Stimulated activated naive B cell treated with anti-CD40 and anti-IgM and Interleukin-4, amounts not matched to agents 10 μg/mL and 1 μg/mL and 100 μg/mL, for 72 hours (primary cell): ENCODE measurements at places on chromosomes 12 and 14.

DNA sequence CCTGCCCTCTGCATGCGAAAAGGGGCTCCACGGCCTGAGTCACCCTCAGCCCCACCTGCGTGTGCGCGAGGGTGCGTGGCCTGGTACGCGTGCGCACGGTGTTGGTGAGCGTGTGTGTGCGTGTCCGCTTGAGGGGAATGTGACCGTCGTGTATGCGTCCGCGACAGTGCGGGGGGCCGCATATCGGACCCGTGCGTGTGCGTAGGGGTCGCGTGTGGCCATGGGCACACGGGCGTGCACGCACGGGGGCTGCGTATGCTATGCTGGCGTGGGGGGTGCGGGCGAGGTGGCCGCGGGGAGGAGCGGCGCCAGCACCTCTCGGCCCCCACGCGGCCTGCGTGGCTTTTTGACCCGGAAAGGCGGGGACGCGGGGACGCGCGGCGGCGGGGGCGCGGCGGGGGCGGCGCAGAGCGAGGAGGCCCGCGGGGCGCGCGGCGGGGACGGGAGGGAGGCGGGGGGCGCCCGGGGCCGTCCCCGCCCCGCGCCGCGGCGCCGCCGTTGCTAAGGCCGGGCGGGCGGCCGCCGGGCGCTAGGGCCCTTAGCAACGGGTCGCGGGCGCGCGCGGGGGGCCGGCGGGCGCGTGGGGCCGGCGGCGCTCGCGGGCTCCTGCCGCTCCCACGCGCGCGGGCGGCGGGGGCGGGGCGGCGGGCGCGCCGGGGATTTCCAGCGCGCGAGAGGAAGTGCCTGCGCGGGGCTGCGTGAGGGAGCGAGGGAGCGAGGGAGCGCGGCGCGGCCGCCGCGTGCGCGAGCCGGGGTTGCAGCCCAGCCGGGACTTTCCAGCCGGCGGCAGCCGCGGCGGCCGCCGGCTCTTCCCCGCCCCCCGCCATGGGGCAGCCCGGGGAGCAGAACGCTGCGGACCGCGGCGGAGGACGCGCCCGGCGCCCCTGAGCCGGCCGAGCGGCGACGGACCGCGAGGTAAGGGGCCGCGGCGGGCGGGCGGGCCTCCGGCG is at the start of gene TRAF3:
TRAF3 (plus strand) TSS at position 689 of the 950 bp plus-strand sequence. CDS start 92,753 bp downstream, outside the sequence.
- peak; percentile 79 for DNase-seq

DNA sequence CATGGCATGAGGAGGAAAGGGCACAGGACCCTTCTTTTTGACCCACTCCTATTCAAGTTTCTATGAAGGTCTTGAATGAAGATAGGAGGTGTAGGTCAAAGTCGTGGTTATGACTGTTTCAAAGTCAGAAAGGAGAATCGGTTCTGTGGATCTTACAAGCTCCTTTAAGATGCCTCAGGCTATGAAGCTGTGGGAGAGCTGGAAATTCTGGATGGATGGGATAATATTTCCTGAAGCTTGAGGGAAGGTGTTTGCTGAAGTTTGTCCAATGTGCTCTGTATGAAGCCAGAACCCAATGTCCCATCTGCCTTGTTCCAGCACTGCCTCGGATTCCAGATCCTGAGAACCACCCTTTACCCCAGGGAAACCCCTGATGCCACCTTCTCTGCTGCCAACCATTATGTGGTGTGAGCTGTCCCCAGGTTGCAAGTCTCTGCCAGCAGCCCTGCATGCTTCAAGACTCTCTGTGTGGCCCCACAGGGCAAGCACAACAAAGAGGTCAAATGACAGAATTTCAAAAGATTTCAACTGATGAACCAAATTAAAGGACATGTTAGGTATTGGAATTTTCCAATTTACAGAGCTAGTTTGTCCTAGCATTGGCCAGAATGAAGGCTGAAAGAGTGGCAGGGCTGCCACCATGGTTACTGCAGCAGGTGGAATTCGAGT is 472.0 kb downstream of the RGS6 start:
- DNase-seq: no peak

GRCh38 chr14:104187121-104187889 is 48.9 kb downstream of the KIF26A start:
- DNase-seq: no peak

- DNase-seq: no peak
Observed at GRCh38 chr12:32870716-32871115, 25.9 kb downstream of the PKP2 start.

GRCh38 chr12:131370321-131370720 is 340.6 kb upstream of the SFSWAP start:
- DNase-seq: no peak

- no peak for DNase-seq
Observed at GRCh38 chr12:125053821-125054220, 11.4 kb upstream of the AACS start.

- no peak for DNase-seq
Observed at GRCh38 chr14:74910556-74910955, 12.5 kb downstream of the RPS6KL1 start.

DNA sequence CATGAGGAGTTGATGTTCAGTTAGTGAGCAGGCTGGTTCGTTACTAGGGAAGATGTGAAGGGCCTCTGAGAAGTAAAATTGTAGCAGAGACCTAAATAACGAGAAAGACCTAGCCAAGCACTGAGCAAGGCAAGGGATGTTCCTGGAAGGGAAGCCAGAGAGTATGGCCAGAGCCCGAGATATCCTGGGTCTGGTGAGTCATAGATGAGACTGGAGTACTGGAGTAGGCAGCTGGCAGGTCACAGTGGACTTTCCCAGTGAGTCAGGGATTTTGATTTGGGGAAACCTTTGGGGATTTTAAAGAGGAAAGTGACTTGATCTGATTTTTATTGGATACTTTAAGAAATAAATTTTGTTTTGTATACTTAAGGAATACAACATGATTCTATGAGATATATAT is 369.0 kb downstream of the DIO2 start:
- no peak for DNase-seq

DNA sequence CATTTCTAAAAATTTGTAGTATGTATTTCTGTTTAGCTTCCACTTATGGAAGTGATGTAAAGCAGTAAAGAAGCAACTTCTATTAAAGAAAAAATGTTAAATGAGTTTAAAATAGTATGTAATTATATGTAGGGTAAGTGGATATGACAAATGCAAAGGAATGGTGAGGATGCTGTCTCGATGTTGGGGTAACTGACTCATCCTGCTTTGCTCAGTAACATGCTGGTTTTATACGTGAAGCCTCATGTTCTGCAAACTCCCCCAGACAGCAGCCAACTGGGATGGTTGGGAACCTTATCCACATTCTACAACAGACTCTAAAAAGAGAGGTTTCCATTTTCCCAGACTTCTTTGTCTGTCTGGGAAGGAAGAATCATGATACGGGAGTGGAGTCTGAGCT is 1006.4 kb upstream of the TMEM132C start:
- no peak for DNase-seq

- no peak for DNase-seq
Observed at GRCh38 chr14:67583711-67584644, 16.1 kb downstream of the PIGH start.

GRCh38 chr14:70045844-70046535 is 142.8 kb downstream of the SLC8A3 start:
- DNase-seq: no peak

- no peak for DNase-seq
Observed at GRCh38 chr14:23365036-23365731, at the start of gene EFS. TSS of gene EFS (minus strand) at chr14:23365172. CDS start at chr14:23365025, 147 bp downstream.

DNA sequence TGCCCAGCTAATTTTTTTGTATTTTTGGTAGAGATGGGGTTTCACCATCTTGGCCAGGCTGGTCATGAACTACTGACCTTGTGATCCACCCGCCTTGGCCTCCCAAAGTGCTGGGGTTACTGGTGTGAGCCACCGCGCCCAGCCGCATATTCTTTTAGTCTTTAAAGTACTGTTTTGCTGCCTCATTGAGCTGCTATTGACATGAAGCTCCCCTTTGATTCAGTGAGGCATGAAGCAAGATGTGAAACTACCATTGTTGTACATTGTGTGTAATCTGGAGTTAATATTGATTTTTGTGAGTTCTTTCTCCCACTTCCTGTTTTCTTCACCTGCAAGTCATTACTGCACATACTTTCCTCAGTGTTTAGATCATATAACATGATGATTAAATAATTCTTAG is 80.8 kb downstream of the MNAT1 start:
- DNase-seq: peak; percentile 18

- no peak for DNase-seq
Observed at GRCh38 chr14:85439696-85440328, 90.1 kb upstream of the FLRT2 start.

DNA sequence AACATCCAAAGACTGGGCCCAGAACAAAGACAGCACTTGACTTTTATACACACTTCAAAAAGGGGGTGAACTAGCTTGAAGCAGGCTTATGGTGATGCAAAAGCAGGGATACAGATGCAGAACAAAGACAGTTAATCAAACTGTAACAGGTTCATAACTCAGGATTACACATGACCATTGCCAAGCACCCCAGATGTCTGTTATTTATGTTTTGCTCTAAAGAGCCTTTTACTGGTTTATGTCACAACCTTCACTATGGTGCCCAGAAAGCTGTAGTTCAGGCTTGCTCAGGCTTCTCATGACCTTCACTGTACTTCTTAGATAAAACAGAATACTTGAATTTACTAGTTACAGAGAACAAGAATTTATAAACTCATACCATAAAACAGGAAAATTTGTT is 31.7 kb upstream of the SLC38A4 start:
- DNase-seq: no peak

DNA sequence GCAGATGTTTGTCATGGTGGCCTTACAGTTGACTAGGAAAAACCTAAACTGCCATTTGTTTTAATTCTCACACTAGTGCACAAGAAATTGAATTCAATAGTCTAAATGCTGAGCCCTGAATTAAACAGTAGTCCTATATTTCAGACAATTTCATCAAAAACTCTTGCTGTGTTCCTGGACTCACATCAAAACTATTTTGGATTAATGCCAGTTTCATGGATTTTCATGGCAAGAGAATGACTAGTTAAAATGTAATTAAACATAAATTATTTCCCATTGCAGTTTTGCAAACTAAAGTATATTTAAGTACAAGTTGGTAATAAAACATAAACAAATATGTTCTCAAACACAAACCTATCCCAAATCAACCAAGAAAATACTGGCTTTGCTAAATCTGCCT is 468.0 kb upstream of the PRICKLE1 start:
- DNase-seq: no peak

DNA sequence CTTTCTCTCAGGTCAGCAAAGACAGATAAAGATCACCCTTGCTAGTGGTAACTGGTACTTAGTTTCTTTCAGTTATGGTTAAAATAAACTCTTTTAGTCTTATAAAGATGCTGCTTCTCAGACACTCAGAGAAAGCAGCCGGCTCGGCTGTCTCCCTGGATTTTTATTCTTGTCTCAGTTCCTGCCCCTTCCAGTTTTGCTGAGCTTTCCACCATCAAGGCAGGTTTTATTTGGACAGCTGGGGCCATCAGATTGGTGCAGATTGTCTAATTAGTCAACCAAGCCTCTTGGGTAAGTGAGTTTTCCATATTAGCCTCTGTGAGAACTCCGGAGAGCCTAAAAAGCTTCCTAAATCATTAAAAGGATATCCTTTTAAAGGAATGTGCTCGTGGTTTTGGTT is 130.8 kb upstream of the BMP4 start:
- DNase-seq: no peak
